ENCODE measurements at places on chromosomes 6 and 20. TPM values are rescaled to one million over a fixed set of nuclear protein-coding genes. Genes with fewer than 3 reads are reported as not detected.

The MYB gene
- 0.42 TPM for total RNA-seq

The RNF8 gene
- total RNA-seq: 32.3 TPM

The RNF182 gene
- 0.85 TPM for total RNA-seq

GRCh38 chr6:41774841-41775240 is 4.9 kb downstream of the FRS3 start:
- no peak for DNase-seq

- no peak for DNase-seq
These were observed 646.6 kb upstream of the HS3ST5 start for GRCh38 chr6:114989279-114989964.
